CD4-positive, alpha-beta memory T cell (primary cell): ENCODE measurements at places on chromosomes 3 and 15.
A peak's percentile ranks its signal among the peaks of the same experiment; 100 is the strongest.

- no peak for DNase-seq
These were observed 56.9 kb downstream of the MEGF11 start for GRCh38 chr15:66196602-66197001.

DNA sequence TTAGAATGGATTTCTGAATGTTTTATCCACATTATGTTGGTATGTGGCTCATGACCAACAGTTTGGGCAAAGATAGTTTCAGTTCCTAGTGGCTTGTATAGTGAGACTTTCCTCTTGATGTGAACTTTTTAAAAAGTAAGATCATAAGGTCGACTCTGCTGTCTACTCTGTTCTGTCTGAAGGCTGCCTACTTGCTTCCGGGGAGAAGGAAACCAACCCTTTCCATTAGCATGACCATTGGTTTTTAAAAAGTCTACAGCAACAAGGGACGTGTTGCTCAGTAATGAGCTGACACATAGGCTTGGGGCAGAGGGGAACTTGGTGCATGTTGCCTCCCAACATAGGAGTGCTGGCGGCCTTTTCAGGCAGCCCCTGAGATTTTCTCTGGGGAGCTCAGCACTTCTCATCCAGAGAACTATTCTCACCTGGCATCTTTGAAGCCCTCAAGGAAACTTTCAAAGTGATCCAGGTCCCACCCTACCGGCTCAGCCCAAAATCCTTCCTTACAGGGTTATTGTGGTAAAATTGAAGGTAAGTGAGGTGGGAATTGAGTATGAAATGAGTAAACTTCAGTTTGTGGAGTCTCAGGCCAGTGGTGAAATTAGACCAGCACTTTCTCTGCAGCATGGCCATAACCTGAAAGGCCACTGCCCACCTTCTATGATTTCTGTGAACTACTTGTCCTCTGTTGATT is 30.6 kb downstream of the PSMD6 start:
- no peak for DNase-seq

DNA sequence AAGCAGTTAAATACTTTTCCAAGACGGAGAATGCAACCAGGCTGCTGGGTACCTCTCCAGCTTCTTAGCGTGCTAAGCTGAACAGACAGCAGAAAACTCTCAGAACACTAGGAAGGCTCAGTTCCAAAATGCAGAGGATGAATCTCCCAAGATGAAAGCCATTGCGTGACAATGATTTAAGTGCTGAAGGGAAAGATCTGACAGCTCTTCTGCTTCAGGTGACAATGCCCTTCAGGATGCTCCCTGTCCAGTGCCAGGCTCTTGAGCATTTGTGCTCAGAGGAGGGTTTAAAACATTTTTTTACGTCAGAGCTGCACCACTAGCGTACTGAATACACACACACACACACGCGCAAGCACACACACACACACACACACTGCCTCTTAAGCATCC is 26.3 kb downstream of the ARHGEF3 start:
- no peak for DNase-seq

DNA sequence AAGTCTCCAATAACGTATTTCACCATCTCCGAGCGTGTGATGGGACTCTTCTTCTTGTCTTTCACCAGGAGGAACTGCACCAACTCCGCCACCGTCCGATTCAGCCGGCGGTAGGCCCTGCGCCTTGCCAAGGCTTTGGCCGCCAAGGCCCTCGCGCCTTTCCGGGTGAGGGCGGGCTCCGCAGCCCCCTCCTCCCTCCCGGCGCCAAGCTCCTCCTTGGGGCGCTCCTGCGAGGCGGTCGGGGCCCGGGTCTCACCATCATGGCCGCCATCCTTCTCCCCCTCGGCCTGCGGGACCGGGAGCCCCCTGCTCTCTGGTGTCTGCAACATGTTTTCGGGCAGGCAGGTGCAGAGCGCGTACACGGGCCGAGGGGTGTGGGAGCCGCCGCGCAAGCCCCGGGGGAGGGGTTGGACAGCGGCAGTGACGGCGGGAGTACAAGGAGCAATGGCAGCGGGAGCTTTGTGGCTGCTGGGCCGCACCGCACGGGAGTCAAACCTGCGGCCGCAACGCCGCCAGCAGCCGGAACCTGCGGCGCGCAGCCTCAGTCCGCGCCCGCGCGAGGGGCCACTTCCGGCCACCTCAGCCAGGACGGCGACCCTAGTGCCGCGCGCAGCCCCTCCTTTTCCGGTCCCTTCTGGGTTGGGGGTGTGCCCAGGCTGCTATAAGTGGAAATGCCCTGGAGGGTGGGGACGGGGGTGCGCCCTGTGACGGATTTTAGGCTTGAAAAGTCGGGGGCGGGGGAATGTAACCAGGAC is at the start of gene MAGEF1:
Gene MAGEF1, minus strand, starts transcription at position 572 of the 755 bp plus-strand sequence. Its CDS starts 243 bp downstream, at position 329.
- peak; percentile 71 for DNase-seq

- no peak for DNase-seq
These were observed 32.8 kb upstream of the ST3GAL6 start for GRCh38 chr3:98730338-98730737.

DNA sequence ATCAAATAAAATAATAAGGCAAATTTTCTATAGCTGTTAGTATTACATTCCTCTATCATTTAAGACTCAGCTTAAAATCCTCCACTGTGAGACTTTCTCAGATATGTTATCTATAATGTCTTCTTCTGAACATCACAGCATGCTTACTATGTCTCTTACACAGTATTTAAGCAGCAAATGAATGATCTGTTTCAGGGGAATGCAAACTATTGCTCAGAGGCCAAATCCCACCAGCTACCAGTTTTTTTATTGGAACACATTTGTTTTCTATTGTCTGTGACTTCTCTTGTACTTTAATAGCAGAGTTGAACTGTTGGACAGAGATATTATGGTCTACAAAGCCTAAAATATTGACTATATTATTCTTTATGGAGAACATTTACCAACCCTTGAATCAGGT is 59.6 kb downstream of the C3orf38 start:
- no peak for DNase-seq

DNA sequence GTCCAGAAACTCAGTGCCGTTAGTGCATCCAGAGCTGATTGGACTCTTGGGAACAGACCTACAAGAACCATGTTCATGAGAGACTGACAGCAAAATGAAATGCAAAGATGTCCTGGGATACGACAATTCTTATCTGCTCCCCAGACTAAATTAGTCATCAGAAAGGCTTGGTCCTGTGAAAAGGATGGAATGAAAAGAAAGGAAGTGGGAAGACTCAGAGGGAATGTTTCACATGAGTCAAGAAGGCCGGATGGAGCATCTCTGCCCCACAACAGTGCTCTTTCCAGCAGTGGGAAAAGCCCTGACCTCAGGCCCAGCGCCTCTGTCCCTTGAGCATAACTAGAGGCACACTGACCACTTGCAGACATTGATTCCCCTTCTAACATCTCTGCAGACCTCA is 39.3 kb upstream of the UACA start:
- DNase-seq = no peak

DNA sequence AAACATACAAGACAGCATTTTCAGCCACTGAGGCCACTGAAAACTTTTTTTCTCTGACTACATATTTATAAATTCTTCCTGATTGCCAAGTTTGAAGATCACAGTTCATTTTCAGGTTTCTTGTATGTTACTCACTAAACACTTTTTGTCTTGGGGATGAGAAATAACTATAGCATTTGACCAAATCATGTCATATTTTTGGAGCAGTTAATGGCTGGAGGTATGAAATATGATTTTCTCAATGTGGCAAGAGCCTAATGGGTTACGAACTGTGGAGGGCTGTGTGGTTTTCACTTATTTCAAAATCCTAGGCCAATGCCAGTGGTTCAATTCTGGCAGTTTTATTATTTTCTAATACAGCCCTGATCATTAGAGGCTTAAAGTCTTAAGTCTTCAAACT is 64.4 kb downstream of the USP13 start:
- DNase-seq = no peak
